ENCODE measurements at places on chromosomes 11 and 22.

DNA sequence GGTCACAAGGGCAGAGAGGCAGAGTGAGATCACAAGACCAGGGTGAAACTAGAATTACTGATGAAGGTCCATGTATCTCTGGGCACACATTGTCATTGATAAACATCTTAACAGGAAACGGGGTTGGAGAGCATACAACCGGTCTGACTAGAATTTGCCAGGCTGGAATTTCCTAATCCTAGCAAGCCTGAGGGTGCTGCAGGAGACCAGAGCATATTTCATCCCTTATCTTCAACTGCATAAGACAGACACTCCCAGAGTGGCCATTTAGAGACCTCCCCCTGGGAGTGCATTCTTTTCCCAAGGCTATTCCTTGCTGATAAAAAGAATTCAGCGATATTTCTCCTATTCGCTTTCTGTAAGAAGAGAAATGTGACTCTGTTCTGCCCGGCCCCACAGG, 84.6 kb upstream of the IZUMO1R start:
- no peak for DNase-seq

GRCh38 chr11:69369945-69370344, 76.0 kb downstream of the MYEOV start:
- DNase-seq, result no peak

DNA sequence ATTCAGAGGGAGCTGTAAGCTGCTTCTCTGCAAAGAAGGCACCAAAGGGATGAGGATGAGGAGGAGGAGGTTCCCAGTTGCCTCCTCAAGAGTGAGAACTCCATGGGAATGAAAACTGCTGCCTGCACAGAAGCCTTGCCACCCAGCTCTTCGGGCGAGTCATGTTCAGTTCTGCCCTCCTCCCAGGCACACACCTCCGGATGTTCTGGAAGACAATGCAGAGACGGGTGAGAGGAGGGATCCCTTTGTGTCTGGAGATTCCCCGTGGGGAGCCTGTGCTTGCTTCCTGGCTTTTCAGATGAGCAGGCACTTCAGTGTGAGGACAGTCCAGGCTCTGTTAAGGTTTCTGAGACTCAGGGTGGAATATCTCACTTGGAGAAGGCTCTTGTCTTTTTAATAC, 295.6 kb downstream of the DDX10 start:
- no peak for DNase-seq

GRCh38 chr11:32312206-32312817, 123.0 kb downstream of the WT1 start:
- DNase-seq, result no peak

GRCh38 chr11:45772449-45772774, 32.5 kb upstream of the SLC35C1 start:
- DNase-seq, result no peak

GRCh38 chr22:39363751-39364515, 14.1 kb downstream of the SYNGR1 start:
- no peak for DNase-seq

DNA sequence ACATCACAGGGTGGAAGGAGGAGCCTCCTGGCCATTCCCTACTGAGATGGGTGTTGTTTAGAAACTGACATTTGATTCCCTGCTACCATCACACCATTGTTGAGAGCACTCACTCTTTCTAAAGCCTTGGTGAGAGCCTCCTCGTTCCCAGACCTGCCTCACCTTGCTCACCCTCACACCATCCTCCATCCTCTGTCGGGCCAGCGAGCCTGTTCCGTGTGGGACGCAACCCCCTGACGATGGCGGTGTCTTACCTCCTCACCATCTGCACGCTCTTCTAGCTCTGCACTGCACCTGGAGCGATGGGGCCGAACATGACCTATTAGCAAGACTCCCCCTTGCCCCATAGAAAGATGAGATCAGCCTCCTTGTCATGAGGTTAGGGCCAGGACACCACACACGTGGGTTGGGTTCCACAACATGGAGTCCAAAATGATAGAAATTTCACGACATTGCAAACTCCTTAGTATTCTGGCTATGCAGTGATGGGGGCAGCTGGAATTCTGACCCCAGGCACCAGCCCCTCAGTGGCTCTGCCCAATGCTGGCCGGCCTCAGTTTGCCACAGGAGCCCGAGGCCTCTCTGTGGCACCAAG, 1017.9 kb downstream of the TBC1D22A start:
- no peak for DNase-seq

GRCh38 chr11:111598559-111598958, 3.7 kb upstream of the SIK2 start:
- no peak for DNase-seq

DNA sequence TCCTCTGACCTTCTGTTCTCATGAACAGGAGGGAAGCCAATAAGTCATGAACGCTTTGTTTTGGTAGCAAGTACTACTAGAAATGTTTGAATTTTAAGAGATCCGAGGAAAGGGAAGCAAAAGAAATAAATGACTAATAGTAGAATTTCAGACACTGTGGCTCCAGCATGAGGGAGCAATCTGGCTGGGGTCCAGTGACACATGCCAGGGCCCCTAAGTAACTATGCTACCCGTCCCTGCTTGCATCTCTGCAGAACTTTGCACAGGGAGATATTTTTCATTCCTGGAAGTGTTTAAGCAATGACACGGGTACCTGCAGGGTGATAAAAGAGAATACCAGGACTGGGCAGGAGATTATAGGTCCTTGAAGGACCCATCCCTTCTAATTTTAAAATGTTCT, 7.3 kb upstream of the ADAMTS8 start:
- DNase-seq, result no peak

GRCh38 chr22:46913351-46913750, 150.9 kb downstream of the TBC1D22A start:
- no peak for DNase-seq
